ENCODE measurements at places on chromosomes 5 and 9. TPM values are rescaled to one million over a fixed set of nuclear protein-coding genes. Genes with fewer than 3 reads are reported as not detected.
A peak's percentile ranks its signal among the peaks of the same experiment; 100 is the strongest.

GRCh38 chr5:73129143-73129542 is 8.8 kb downstream of the TMEM171 start:
- H3K4me1 ChIP-seq = no peaks in the 10 kb centered on the region
- H3K36me3 ChIP-seq = no peaks in the 10 kb centered on the region
- no peak overlapping the region for H3K4me3 ChIP-seq
- H3K27ac ChIP-seq = no peak overlapping the region
- DNase-seq = no peak
- no peaks in the 10 kb centered on the region for H3K27me3 ChIP-seq

DNA sequence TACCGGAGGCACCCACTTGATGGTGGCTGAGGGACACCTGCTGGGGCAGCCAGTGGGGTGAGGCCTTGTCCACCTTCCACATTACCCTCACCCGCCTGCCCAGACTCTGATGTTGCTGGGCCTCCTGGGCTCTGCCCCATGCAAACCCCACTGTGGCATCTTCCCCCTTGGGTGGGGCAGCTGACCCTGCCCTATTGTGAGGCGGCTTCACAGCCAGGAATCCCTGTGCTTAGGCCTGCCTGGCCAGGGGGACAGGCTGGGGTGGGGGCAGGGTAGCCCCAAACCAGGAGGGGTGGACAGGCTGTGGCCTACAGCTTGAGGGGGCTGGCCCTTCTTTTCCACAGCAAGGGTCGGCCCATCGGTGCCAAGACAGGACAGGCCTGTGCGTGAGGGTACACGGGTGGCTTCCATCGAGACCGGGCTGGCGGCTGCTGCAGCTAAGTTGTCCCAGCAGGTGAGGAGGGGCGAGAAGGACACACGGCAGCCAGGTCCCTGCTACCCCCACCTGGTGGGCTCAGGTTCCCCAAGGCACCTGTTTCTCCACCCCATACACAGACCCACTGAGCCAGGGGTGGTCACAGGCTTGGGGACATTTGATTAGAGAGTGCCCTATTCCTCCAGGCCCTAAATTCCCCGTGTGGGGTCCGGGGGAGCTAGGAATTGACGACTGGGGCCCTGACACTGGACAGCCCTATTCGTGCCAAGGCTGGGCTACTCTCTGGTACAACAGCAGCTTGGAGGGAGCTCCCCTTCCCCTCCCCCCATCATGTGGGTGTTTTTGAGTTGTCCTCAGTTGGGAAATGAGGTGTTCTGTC is 99.2 kb downstream of the PHF2 start:
- peaks cover 54% of the 10 kb centered on the region for H3K36me3 ChIP-seq
- peak; percentile 41 for DNase-seq
- no peak overlapping the region for H3K4me3 ChIP-seq
- no peaks in the 10 kb centered on the region for H3K27me3 ChIP-seq

Gene ZDHHC11B
- 7.4 TPM for total RNA-seq

Gene PCDHGB7
- total RNA-seq = 5.9 TPM

GRCh38 chr5:115360046-115360685 is 63.7 kb upstream of the CCDC112 start:
- H3K4me1 ChIP-seq = no peaks in the 10 kb centered on the region
- no peak overlapping the region for H3K27ac ChIP-seq

Data from psoas muscle (tissue), 8 donors.